NCI-H2171 (cell line): ENCODE measurements at places on chromosomes 5 and 9.

DNA sequence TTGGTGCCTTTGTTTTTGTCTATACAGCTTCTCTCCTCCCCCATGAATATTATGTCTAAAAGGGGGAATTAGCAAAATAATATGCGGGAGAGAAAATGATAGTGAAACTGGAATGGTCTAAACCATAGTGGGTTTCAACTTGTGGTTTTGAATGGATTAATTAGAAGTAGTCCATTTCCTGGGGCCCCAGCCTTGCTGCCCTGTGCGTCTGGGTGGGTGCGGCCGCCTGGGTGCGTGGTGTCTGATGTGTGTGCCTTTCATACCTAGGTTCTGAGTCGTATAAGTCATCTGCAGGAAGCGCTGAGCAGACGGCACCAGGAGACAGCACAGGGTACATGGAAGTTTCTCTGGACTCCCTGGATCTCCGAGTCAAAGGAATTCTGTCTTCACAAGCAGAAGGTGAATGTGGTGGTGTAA lies 120.0 kb upstream of the CACNA1B start:
- no peak for DNase-seq

DNA sequence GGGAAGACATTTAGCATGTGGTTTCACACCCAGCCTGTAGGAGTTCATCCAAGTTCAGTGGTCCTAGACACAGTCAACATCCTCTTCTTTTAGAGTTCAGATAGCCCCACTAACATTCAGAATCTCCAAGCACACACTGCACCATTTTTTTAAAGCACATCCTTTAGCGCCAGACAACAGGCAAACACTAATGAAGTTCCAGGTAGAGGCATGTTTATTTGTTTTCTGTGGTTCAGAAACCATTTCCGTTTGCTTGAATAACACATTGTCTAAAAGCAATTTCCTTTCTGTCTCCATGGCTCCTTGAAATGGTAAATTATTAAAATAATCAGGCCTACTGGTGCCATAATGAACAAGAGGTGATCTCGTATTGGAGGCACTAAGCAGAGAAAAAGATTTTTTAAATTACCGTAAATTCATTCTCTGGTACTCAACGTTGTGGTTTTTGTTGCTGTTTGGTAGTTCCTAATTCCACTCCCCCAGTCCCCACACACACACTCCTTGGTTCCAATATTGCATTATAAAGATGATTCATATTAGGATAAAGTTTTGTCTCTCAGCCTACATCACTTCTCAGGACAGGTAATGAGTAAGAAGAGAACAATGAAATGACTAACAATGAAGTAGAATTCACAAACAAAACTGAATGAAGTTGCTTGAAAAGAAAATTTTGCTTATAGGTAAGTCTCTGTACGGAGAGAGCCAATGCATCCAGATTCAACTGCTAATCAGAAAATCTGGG lies 153.1 kb downstream of the PCSK1 start:
- DNase-seq: no peak

DNA sequence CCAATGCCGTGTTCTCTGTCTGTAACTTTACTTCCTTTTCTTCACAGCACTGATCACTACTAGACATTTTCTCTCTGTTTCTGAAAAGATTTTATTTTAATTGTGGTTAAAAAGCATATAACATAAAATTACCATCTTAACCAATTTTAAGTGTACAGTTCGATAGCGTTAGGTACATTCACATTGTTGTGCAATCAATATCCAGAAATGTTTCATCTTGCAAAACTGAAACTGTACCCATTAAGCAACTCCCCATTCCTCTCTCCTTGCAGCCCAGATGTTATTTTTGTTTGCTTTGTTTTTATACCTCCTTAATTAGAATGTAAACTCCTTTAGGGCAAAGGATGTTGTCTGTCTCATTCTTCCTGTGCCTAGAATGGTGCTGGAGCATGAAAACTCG lies 47.5 kb downstream of the COL27A1 start:
- DNase-seq: no peak

DNA sequence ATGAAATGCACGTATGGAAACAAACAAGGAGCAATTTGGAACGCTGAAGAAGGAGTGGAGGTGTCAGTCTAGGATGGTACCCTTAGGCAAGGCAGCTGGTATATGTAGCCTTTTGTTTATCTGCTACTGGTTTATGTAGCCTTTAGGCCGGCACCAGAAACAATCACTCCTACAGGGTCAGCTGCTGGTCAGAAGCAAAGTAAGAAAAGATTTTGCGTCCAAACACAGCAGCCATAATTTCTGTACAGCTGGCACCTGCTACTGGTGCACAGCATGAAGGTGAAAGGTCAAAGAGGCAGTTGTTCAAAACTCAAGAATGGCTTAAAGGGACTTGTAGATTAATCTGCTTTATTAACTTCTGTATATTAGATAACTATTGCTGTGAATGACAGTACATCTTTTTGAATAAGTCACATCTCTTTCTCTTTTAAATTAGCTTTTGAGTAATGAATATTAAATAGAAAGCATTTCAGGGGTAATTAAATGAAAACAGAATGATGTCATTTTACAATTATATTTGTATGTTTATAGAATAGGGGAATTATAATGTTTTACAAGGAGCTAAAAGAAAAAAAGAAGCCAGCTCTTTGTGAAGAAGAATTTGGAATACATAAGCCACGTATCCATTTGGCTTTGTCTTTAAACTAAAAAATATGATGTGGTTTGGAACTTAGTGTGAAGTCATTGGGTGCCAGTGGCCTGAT lies 33.1 kb upstream of the TLX3 start:
- no peak for DNase-seq

- no peak for DNase-seq
Measured at GRCh38 chr9:8825585-8826147, 1026.1 kb upstream of the DMAC1 start.

DNA sequence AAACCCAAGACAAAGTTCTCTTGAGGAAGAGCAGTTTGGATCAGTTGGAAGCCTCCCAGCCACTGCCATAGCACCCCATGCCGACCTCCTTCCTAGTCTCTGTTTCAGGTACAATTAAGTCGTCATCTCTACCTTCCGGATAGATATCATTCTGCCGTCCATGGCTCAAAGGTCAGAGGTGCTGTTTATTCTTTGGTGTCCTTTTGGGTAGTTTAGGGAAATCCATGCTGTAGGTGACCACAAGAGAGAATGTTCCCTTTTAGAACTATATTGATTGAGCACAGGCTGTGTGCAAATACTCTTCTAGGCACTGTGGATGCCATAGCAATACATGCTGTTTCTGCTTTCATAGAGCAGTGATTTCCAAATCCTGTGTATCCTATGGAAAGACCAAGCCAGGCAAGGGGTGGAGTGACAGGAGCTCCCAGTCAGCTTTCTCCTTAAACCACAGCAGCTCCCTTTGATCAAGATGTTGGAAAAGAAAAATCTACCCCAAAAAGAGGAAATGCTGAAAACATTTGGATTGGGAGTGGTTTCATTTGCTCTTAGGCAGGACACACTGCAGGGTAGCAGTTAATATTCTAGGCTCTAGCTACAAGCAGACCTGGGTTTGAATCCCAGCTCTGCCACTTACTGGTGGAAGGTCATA lies 127.9 kb downstream of the PALM2AKAP2 start:
- no peak for DNase-seq

DNA sequence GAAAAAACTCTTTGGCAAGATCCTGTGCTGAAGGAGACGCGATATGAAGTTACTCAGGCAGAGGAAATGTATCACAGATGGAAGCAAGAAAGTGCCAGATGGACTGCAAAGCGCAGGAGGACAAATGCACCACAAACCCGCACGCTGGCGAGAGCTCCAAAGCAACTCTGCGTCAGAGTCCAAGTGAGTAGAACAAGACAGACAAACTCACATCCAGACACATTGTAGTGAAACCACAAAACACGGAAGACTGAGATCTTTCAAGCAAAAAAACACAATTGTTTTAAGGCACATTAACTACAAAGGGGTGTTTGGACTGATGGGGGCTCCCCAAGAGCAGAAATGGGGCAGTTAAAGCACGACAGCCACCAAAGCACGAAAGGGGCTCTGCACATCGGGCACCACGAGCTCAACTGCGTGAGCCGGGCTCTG lies 39.2 kb upstream of the NKD2 start:
- peak; percentile 73 for DNase-seq

- peak; percentile 30 for DNase-seq
Measured at GRCh38 chr5:33997331-33997983, 10.4 kb downstream of the AMACR start.

- DNase-seq: no peak
Measured at GRCh38 chr9:27383524-27383923, 86.6 kb upstream of the EQTN start.

DNA sequence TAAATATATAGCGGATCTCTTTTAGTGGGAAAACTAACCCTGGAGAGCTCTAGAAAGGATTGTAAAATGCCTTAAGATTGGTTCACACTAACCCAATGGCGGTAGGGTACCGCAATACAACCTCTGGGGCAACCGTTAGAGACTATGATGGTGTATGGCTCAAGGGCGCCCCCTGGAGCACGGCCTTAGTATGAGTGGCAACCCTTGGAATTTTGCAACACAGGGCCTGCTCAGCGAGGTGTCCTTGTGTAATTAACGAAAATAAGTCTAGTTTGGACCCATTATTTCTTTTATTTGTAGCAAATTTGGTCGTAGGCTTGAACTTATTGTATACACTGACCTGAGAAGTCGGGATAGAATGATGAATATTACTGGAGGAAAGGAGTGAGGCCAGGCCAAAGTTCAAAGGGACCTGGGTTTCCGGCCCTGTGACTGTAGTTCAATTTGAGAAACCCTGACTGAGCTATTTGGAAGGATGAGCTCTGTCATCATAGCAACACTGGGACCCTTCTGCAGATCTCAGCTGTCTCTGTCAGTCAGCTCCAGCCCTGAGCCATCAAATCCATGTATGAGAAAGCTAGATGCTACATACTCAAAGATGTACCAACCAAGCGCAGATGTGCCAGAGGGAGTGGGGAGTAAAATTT lies 54.8 kb downstream of the CAMK4 start:
- DNase-seq: no peak

DNA sequence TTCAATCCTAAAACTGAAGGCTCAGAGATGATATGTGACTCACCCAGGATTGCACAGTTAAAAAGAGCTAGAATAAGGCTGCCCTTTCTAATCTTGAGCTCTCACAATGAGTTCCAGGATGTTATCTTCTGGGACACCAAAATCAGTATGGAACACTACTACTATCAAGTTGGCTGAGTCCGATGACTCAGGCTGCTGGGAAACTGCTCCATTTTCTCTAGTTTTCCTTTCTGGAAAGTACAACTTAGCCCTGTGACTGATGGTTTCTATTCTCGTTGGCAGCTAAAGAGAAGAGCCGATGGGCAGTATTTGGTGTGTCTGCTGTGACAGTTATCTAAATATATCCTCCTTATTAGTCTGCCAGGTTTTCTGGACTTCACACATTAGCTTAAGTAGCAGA lies 37.9 kb upstream of the DPYSL3 start:
- DNase-seq: no peak

DNA sequence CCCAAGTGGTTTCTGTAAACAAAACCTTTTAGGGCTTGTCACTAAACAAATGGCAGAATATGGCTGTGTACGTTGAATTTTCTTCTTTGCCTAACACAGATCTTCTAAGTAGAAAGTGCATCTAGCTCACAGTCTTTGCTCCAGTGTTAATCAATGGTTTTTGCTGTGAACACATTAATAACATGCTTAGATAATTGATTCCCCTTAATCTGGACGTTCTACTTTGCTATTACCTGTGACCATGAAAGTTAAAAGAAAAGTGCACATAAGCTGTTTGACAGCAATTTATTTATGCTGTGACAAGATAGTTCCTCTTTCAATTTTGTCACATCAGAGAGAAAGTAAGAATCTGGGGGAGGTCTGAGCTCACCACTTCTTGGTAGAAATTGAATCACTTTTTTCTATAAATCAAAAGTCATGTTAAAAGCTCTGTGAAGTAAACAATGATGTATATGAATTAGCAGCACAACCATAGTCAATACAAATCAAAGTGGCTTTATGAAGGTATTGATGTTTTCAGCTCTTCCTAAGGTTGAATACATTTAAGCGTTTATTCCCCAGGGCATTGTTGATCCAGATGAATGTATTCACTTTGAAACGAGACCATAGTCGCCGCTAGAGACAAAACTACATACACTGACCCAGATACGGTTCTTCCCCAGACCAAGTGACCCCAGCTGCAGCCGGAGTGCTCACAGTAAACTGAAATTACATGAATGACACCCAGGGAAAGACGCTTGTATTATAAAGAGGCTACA lies 174.6 kb upstream of the ZNF608 start:
- no peak for DNase-seq

DNA sequence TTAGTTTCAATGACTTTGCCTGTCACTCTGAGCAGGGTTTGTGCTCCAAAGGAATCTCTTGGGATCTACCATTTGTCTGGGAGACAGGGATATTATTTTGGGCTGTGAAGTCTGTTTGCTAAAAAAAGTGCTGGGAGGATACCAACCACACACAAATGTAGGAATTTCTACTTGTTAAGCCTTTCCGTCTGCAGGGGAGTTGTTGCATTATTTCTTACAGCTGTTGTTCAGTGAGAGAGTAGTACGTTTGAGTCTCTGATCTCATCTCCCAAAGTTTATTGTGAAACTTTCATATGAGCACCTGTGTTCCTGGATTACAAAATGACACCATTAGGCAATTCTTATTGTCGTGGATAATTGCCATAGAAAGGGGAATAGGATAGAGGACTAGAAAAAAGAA lies 78.3 kb upstream of the SEMA6A start:
- DNase-seq: no peak

DNA sequence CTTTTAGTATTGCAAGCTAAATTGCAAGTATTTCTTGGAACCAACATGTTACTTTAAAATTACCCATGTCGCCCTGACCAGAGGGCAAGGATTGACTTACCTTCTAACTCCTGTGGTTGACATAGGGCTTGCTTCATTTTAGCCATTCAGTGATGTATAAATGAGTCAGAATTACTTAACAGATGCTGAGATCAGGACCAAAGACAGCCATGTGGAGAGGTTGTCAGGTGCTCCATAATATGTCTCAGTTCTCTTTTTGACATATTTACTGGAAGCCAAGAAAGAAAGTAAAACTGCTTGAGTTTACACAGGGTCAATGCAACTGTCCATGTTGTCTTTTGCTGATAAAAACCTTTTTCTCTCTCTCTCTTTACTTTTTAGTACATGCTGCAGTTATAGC lies 33.2 kb downstream of the F2RL2 start:
- no peak for DNase-seq

GRCh38 chr9:74872619-74873233 lies 15.0 kb downstream of the TRPM6 start:
- DNase-seq: no peak

GRCh38 chr9:113361304-113362018 lies 12.1 kb downstream of the BSPRY start:
- DNase-seq: no peak

DNA sequence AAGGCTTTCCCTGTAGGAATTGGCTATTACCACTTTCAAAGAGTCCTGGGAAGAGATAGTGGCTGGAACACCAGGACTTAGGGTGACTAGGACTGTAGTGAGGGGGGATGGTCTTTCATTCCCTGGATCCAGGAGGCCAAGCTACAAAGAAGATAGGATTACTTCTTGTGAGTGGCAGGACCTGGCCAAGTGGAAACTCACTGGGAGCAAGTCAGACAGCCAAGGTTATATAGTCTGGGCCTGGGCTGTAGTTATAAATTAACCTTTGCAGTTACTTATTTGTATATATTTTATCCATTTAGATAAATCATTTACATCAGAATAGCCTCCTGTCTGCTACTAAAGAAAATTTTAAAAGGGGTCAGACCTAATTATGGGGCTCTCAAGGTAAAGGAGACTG lies 124.3 kb downstream of the TLR4 start:
- DNase-seq: no peak

GRCh38 chr9:113986931-113987330 lies 91.2 kb downstream of the AMBP start:
- no peak for DNase-seq
